ENCODE measurements at places on chromosomes 11 and 22.

GRCh38 chr22:49270595-49271368 is 556.9 kb downstream of the BRD1 start:
- DNase-seq: no peak

DNA sequence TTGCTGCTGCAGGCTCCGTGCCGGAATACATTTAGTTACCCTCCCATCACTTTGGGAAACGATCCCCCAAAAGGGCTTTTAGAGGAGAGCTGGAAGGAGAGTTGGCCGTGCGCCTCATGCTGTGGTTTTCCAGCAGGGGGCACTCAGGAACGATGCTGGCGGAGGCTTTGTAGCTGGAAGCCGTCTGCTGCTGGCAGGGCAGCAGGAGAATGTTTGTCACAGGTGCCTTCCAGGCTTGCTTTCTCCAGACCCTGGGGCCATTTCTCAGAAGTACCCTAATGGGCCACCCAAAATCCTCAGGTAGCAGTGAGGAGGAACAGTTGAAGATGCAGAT is 30.0 kb upstream of the CABP7 start:
- no peak for DNase-seq

GRCh38 chr11:9037963-9038362 is 34.2 kb upstream of the NRIP3 start:
- DNase-seq: no peak

DNA sequence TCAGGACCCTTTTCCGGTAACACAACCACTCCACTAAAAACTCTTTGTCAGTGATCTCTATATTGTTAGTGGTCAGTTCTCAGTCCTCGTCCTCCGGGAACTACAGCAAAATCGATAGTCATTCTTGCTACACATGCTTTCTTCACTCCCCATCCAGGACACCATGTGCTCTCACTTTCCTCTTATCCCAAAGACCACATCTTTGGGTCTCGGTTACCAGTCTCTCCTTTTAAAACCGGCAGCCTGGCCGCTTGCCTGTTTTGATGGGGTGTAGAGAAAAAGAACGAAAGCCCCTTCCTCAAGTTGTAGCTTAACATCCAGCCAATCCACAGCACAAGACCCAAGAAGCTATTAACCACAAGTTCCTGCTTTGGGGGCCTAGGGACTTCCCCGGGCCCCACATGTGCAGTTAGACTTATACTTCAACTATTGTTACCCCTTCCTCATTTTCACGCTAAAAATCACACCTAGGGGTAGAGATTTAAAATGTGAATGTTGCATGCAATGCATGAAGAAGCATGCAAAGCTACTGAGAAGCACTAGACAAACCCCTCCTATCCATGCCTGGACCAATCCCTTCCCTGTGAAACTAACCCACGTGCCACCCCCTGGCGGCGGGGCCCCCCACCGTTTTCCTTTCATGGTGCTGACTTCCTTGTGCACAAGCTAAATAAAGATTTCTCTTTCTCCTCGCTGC is 1.5 kb upstream of the TOLLIP start:
- peak; percentile 47 for DNase-seq

DNA sequence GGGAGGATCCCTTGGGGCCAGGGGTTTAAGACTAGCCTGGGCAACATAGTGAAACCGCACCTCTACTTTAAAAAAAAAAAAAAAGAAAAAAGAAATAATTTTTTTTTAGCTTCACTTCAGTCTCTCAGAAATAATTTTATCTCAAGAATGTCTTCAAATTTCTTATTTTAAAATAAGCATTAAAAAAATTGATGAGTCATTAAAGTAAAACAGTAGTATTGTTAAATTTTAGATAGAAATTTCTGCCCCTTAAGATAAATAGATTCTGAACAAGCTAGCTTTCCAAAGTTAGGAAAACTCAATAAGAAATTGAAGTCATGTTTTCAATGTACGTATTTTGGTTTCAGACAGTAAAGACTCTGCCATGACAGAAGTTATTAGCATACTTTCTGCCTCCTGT is 7.7 kb upstream of the PACS1 start:
- DNase-seq: no peak

DNA sequence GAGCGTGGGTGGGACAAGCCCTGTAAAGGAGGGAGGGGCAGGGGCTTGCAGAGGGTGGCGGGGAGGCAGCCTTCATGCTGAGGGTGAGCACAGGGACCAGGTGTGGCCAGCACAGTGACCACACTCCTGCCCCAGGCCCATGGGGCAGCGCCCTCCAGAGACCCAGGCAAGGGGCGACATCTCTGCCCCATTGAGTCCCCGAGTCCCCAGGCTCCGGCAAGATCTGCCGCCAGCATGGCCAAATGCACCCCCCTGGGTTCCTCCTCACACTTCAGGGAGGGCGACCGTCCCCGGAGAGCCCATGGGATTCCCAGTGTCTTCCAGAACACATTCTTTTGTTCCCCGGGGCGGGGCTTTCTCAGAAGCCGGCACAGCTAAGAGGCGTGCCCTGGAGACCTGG is 362.5 kb downstream of the TBC1D22A start:
- no peak for DNase-seq

GRCh38 chr22:45994491-45995404 is 17.8 kb upstream of the WNT7B start:
- DNase-seq: peak; percentile 48

DNA sequence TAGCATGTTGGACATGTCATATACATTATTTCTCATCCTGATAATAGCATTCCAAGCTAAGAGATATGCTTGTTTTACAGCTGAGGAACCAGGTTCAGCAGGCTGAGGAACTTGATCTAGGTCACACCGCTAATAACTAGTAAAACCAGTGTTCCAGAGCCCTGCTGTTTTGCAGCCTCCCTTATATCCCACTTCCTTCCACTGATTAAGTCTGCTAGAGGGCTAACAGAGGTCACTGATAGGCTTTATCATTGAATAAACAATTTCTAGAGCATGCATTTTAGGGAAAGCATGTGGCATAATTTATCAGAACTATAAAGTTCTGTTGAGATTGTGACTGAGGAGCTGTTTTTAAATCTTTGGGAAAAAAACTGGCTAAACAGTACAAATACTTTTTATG is 54.0 kb downstream of the UVRAG start:
- DNase-seq: no peak

- no peak for DNase-seq
Observed at GRCh38 chr22:24420072-24420976, 7.1 kb upstream of the ADORA2A start.

DNA sequence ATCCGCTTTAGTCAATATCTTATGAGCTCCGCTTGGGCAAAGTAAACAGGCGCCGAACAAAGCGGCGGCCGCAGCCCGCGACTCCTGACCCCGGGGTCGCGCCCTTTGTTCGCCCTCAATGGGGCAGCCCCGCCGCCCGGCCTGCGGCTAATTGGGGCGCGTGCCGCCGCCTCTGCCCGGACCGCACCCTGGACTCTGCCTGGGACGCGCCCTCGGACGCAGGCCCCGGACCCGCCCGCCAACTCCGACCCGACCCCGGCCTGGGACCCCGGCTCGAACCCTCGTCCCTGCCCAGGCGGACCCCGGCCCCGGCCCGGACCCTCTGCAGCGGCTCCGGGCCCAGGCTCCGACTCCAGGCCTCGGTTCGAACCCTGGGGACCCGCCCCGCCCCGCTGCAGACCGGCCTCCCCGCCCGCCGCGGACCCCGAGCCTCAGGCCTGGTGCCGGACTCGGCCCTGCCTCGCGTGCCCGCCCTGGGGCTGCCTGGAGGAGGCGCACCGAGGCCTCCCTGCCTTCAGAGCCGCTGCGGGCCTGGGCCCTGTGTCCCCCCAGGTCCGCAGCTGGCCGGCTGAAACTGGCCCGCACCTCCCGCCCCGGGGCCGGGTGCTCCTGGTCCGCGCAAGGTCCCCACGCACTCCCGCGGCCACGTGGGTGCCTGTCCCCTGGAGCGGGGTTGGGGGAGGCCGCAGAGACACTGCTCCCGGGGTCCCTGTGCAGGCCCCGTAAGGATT is 84.7 kb upstream of the WNT7B start:
- no peak for DNase-seq

DNA sequence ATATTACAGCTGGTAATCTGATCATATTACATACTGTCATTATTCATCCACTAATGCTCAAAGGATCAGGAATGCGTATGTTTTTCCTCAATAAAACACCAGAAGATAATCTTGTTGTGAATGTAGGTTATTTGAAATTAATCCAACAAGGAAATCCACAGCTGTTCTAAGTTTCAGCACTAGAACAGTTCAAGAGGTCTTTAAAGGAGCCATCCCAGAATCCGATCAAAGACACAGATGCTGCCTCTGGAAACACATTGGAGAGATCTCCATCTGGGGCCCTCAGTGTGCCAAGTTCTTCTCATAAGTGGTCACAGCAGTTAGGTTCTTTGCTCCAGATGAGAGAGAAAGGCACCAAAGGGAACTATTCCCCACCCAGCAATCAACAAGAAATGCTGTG is 1955.1 kb upstream of the RAG2 start:
- no peak for DNase-seq

GRCh38 chr11:83456566-83456965 is 170.4 kb upstream of the CCDC90B start:
- no peak for DNase-seq

DNA sequence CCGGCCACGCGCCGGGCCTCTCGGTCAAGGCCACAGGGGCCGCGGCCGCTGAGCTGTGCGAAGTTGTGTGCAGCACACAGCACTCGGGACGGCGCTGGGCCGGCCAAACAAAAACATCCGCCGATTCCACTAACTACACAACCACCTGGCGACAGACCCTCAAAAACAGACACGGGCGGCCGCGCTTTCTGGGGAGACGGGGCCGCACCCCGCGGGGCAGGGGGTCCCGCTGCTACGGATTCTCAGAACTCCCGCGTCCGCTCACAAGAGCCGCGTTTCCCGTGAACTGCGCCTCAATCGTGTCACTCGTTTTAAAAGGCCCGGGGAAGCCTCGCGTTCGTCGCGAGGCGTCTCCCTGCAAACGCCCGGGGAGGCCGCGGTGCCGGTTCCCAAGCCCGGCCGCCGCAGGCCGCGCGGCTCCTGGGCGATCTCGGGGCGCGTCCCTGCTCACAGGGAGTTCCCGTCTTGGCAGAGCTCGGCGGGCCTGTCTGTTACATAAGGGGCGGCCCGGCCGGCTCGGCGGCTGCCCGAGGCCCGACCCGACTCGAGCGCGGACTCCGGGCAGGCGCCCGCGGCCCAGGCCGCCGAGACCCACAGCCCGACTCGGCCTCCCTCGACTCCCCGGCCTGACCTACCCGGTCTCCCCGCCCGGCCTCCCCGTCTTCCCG is 936 bp downstream of the BRD1 start:
- no peak for DNase-seq

GRCh38 chr22:38017272-38017920 is 33.0 kb upstream of the SOX10 start:
- DNase-seq: no peak

- DNase-seq: no peak
Observed at GRCh38 chr11:58745705-58746364, 14.1 kb upstream of the GLYAT start.

All from activated CD8-positive, alpha-beta memory T cell treated with anti-CD3 and anti-CD28 coated beads for 4 hours (primary cell).